ENCODE measurements at places on chromosomes 1 and 21. TPM values are rescaled to one million over a fixed set of nuclear protein-coding genes. Genes with fewer than 3 reads are reported as not detected.

PTPRU gene
- 17.7 TPM for total RNA-seq

GRCh38 chr1:184555665-184556641 is 169.1 kb downstream of the C1orf21 start:
- DNase-seq, result no peak

ERICH3 gene
- total RNA-seq, result 0.09 TPM

- DNase-seq, result no peak
These were observed 35.1 kb downstream of the TMEM51 start for GRCh38 chr1:15188678-15189077.

DNA sequence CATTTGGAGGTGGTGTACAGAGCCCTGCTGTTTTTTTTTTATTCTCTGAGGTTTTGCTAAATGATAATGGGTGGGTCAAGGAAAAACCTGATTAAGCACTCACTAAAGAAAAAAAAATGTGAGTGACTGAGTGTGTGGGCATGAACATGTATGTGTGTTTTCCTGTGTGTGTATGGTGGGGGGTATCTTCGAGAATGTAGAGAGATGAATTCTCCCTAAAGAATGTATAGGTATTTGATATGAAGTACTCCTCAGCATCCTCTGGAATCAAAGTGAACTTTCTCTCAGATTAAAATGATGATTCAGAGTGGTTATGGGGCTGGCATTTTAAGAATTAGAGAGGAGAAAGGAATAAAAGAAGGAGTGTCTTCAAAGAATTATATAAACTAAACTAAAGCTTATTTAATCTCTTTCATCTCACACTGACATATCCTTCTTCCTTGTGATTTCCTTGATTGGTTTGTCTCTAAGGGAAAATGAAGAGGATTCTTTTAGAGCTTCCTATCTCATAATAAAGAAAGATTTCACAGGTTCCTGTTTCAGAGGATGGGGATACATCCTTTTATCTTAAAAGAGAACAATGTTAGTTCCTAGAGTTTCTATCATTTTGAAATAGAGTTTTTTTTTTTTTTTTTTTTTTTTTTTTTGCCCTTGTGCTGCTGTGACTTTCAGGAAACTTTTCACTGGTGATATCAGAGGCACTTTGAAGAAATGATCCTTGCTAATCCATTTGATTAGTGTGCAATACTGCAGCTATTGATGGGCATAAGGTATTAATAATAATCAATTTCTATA is 23.9 kb downstream of the S1PR1 start:
- DNase-seq, result no peak

DNA sequence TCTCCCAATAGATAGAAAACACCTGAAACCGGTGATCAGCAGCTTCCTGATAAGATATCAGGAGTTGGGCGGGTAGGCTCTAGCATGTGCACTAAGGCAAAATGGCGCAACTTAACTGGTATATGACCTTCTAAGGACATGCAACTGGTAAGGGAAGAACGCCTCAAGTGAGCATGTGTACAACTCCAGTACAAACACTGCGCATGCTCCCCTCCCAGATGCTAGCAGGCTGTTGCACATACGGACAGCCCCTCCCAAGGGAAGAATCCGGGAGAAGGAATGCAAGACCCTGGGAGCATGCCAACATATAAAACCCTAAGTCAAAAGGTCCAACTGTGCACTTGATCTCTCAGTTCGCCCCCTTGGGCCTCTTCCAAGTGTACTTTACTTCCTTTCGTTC is 110.8 kb downstream of the TSEN15 start:
- DNase-seq, result no peak

IL19 gene
- not detected for total RNA-seq

DNA sequence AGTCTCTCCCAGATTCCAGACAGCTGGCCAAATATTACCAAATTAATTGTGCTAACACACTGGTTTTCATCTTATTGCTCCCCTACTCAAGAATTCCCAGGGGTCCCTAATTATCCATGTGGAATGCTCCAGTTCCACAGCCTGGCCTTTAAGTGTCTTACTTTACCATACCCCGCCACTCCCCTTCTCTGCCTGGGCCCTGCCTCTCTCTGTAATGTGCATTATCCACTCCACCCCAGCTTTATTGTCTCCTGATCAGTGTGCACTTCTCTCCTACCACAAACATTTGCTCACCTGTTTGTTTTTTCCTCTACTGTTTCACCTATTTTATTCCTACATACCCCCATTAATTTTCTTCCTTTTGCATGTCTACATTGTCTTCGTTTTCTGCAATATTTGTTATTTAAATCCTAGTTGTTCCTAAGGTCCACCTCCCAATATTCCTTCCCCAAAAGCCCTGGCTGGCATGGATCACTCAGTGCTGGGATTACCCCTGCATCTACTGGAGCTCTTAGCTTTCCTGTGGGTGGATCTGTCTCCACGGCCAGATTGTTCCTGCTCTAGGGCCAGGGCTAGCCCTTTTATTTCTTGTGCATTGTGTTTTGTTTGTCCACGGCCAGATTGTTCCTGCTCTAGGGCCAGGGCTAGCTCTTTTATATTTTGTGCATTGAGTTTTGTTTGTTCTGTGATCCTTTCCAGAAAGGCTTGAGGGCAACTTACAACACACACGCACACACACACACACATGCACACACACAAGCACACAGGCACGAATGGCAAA is 33.4 kb upstream of the ATP1B1 start:
- no peak for DNase-seq

- DNase-seq, result no peak
These were observed 31.3 kb downstream of the ZBTB8B start for GRCh38 chr1:32496127-32496526.

SDE2 gene
- 15.0 TPM for total RNA-seq

PRAMEF10 gene
- total RNA-seq, result not detected

CFAP126 gene
- total RNA-seq, result not detected

DNA sequence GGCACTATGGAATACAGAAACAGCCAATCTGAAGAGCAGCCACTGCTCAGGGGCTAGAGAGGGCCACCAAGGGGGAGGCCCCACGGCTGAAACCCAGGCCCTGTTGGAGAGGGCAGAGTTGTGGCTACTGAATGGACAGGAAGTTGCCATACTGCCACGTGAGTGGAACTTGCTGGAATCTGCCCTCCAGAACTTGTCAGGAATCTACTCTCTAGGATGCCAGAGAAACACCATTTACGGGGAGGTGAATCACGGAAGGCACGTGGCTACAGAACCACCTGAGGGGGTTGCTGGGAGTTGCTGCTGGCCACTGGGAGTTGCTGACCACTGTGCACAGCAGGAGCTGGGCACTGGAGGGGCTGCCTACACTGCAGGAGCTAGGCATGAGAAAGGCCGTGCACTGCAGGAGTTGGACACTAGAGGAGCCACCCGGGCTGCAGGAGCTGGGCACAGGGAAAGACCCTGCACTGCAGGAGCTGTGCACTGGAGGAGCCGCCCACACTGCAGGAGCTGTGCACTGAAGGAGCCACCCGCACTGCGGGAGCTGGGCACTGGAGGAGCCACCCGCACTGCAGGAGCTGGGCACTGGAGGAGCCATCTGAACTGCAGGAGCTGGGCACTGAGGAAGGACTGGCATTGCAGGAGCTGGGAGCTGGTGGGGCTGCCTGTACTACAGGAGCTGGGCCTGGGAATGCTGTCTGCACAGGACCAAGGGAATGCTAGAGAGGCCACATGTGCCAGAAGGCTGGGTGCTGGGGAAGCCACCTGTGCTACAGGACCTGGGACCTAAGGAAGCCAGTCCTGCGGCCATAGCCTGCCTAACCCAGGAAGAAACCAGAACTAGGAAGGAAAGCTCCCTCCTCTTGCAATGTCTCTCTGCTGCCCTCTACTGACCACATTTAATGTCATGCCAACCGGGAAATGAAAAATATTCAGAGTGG is 343.4 kb downstream of the MATN1 start:
- peak; percentile 73 for DNase-seq

CYP4X1 gene
- total RNA-seq, result 0.78 TPM

GRCh38 chr21:31932470-31932764 is 59.6 kb downstream of the HUNK start:
- no peak for DNase-seq

GPR61 gene
- 0.29 TPM for total RNA-seq

OR2AK2 gene
- total RNA-seq, result not detected

SOAT1 gene
- total RNA-seq, result 83.1 TPM

- DNase-seq, result no peak
These were observed 51.8 kb downstream of the SPEN start for GRCh38 chr1:15899266-15899665.

LHX8 gene
- 0.83 TPM for total RNA-seq

DNA sequence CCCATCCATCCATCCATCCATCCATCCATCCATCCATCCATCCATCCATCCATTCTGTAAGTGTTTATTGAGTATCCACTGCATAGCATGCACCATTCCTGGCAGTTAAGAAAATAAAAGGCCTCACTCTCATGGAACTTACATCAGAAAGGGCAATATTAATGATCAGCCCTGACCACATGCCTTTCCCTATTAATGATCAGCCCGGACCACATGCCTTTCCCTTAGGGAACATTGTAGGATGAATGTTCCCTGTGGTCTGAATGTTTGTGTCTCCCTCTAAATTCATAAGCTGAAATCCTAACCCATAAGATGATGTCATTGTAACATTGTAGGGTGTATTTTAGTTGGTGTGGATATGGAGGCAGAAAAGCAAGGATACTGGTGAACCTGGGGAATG is 365.8 kb downstream of the KIF26B start:
- DNase-seq, result no peak

GRCh38 chr1:161731981-161732718 is 10.8 kb downstream of the FCRLB start:
- DNase-seq, result no peak

DNA sequence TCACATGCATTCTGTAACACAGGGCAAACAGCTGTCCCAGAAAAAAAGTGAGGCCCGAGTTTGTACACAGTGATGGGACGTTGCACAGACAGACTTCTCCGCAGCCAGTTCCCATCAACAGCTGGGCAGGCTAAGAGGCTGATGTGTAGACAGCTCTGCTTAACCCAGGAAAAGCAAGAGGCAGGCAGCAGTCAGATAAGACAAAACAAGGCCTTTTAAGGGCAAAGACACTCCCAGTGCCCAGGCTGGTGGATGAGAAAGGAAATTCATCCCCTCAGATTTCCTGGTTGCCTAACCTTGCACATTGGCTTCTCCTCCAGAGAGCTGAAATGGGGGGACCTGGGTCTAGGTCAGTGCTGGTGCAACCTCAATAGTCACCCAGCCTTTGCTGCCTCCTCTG is 17.2 kb upstream of the PHLDA3 start:
- DNase-seq, result no peak

SH2D2A gene
- total RNA-seq, result 5.4 TPM

HSD3B2 gene
- 1.8 TPM for total RNA-seq

DNA sequence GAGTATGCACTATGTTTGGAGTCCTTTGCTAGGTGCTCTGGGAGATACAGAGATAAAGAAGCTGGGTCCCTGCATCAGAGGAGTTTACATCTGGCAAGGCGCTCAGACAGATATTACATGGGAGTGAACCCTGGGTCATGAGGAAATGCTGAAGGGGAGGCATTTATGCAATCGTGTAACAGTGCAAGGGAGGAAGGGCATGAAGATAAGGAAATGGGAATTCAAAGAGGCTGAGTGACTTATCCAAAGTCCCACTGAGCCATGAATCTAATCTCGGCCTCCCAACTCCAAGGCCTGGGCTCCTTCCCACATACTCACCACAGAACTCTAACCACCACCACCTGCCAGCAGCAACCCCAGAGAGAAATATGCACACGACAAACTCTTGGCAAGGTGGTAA is 51.6 kb downstream of the FAM163A start:
- DNase-seq, result no peak

- peak; percentile 8 for DNase-seq
These were observed 367.6 kb upstream of the VAMP3 start for GRCh38 chr1:7403265-7404045.

GRCh38 chr1:10911490-10912166 is 100.8 kb upstream of the TARDBP start:
- DNase-seq, result no peak

GRCh38 chr1:76084029-76084627 is 9.6 kb downstream of the ST6GALNAC3 start:
- no peak for DNase-seq

GSTM5 gene
- total RNA-seq, result 32.8 TPM

SAMD11 gene
- 15.0 TPM for total RNA-seq

DNA sequence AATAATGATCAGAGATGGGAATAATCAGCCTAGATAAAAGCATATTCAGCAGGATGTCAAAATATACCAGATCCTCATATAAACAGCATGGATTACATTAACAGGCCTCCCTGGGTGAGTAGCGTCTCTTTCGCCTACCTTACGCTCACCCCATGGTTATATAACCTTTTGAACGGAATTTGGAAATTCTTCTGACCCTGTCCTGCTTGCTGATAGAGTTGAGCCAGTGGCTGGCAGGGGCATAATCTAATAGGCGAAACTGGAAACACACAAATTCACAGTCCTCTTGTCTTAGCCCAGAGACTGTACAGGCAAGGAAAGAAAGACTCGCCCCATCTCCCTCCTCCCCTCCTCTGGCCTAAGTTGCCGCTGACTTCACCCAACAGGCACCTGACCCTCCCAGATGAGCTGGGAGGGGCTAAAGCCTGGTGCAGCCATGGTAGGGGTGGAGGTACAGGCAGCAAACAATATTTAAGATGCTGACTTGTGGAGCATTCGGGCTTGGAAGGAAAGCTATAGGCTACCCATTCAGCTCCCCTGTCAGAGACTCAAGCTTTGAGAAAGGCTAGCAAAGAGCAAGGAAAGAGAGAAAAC is at the start of gene ANGPTL7:
Gene ANGPTL7 (plus strand): TSS at position 498 of the 594 bp plus-strand sequence. CDS start 225 bp downstream, outside the sequence.
- no peak for DNase-seq

- no peak for DNase-seq
These were observed 2.7 kb downstream of the ARHGEF11 start for GRCh38 chr1:157042846-157043245.

RGS4 gene
- 7.6 TPM for total RNA-seq

- DNase-seq, result no peak
These were observed 306.2 kb downstream of the TTLL7 start for GRCh38 chr1:83692524-83693381.

- no peak for DNase-seq
These were observed 23.9 kb downstream of the CD2 start for GRCh38 chr1:116777831-116778830.

DNA sequence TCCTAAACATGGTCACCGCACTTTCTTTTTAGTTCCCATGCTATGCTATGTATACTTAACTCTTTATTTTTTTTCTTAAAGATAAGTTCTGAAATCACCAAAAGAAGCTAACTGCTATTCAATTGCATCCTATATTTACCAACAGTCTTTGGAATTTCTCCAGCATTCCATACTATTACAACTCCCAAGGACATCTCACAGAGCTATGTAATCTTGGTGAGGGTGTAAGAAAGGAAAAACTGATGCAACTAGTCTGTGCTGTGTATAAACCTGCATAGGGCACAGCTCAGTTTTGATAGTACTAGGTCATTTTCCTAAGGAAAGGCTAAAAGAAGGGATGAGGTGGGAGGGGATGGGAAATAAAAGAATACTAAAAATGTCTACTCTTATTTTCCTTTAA is 78.0 kb downstream of the PTPN14 start:
- DNase-seq, result no peak

SPATA17 gene
- 1.8 TPM for total RNA-seq

GRCh38 chr1:23776217-23776616 is 2.0 kb upstream of the PITHD1 start:
- DNase-seq, result no peak

- no peak for DNase-seq
These were observed 119.8 kb downstream of the SIK1 start for GRCh38 chr21:43306911-43307676.

GRCh38 chr1:99407018-99407417 is 142.7 kb downstream of the PLPPR4 start:
- DNase-seq, result no peak

Data from mucosa of gallbladder (tissue), 1 donor.